Uterine smooth muscle cell (primary cell): ENCODE measurements at places on chromosomes 16 and 17. TPM values are rescaled to one million over a fixed set of nuclear protein-coding genes. Genes with fewer than 3 reads are reported as not detected.

KRT17 gene
- total RNA-seq, result 1.00 and 1.5 TPM in 2 replicates

TBC1D3C gene
- total RNA-seq, result not detected in 2 replicates

C1QTNF8 gene
- not detected in 2 replicates for total RNA-seq

GSG1L gene
- total RNA-seq, result not detected in 2 replicates

HBQ1 gene
- total RNA-seq, result 0.44 TPM in 1 of 2 replicates, not detected in the other

MRC2 gene
- 208 and 563 TPM in 2 replicates for total RNA-seq

TMC7 gene
- total RNA-seq, result 0.50 and 0.89 TPM in 2 replicates

UBE2O gene
- 23.1 and 24.7 TPM in 2 replicates for total RNA-seq
